C1 segment of cervical spinal cord (tissue), 14 donors: ENCODE measurements at places on chromosomes 12 and 14.

- no peak for DNase-seq
Observed at GRCh38 chr12:2064071-2064507, 11.3 kb downstream of the CACNA1C start.

- no peak for DNase-seq
Observed at GRCh38 chr12:19967431-19967830, 400.9 kb upstream of the PDE3A start.

- DNase-seq: no peak
Observed at GRCh38 chr14:103277931-103278330, 56.1 kb upstream of the EIF5 start.

DNA sequence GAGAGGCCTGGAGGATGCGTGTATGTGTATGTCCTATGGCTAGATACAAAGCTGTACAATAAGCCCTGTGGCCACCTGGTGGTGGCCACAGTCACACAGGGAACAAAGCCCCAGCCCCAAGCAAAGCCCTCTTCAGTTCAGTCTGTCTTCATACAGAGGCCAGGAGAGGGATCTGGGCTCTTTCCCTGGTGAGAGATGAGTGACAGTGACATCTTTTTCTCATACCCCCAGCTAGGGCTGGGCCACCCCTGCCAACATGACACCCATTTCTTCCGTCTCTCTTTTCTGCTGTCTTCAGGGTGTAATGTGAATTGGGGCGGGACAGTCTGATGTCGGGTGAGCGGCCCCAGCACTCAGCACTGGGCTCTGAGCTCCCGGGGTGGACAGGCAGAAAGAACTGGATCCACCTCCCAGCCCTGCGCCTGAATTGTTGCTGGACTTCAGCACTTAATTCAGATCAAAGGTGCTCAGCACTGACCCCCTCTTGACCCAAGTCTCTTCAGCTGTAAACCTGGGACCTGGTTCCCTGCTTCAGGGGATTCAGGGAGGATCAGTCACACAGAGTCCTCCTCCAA, 59.8 kb downstream of the SERPINA3 start:
- no peak for DNase-seq

GRCh38 chr14:64117671-64118402, 176.3 kb downstream of the ESR2 start:
- no peak for DNase-seq

- DNase-seq: no peak
Observed at GRCh38 chr12:110253176-110253575, 27.9 kb upstream of the ATP2A2 start.

DNA sequence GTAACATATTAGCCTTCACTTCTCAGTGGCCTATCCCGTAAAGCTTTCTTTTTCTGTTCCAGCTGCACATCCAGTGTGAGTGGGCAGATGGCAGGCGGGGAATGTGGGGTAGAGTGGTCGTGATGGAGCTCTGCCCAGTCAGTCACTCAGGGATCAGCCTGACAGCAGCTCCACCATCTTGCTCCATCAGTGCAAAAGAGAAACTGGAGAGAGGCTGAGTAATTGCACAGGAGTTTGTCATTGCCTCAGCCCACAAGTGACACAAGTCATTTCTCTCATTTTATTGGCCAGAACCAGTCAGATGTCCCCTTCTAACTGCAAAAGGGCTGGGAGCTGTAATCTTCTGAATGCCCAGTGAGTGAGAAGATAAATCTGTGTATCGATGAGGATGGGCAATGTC, 66.5 kb downstream of the ATP23 start:
- no peak for DNase-seq

GRCh38 chr14:22155571-22155970, 433.5 kb downstream of the DAD1 start:
- no peak for DNase-seq

DNA sequence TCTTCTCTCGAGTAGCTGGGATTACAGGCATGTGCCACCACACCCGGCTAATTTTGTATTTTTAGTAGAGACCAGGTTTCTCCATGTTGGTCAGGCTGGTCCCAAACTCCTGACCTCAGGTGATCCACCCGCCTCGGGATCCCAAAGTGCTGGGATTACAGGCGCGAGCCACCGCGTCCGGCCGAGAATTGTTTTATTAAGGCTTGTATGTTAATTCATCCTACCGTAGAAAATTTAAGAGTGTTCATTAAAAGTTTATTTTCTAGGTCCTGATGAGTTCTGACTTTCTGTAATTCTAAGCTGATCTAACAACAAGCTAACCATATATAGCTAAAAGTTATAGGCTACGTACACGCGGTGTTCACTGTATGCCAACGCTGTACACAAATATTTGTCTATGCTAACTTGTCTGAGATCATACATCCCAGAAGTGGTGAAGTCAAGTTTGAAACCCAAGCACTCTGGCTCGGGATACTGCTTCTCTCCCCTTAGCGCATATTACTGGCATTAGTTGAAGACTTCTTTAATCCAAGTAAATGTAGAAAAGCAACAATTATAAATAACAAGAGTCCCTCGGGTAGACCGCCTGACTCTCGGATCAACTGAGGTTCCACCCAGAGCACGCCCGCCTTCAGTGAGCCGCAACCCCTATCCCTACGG, 570 bp upstream of the MRPS35 start:
- DNase-seq: no peak

- no peak for DNase-seq
Observed at GRCh38 chr12:44827832-44828438, 48.2 kb downstream of the NELL2 start.

GRCh38 chr12:104990950-104991349, 4.8 kb downstream of the NOPCHAP1 start:
- no peak for DNase-seq

GRCh38 chr12:47281667-47282171, 202.0 kb upstream of the AMIGO2 start:
- DNase-seq: no peak

DNA sequence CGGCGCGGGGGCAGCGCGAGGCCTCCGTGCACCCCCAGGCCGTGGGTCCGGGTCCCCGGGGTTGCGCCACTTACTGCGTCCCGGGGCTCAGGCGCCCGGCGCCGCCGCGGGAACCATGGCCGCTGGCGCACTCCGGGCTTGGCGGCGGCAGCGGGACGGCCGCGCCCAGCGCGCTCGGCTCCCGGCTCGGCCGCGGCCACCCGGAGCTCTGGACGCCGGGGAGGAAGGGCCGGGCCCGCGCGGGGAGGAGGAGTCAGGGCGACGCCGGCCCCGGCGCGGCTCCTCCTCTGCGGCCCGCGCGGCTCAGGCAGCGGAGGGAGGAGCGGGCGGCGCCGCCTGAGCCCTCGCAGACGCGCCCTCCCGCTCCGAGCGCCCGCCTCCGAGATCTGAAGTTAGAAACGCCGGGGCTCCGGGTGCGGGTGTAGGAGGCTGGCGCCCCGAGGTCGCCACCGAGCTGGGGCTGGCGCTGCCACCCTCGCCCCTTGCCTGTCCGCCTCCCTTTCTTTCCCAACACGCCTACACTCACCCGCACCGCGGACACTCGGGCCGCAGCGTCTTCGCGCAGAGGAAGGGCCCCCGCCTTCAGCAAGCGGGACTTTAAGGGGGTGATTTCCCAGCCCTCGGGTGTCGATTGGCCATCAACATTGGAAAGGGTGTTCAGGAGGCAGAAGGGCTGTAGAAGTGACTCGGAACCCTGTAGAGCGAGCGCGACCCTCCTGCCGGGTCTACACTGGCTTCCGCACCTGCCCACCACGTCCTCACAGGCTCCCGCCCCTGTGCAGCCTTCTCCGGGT, at the start of gene NIN:
Gene NIN, minus strand, starts transcription at position 231 of the 794 bp plus-strand sequence. CDS start 9,106 bp downstream, outside the sequence.
- peak; percentile 85 for DNase-seq

GRCh38 chr14:58014778-58015177, 137.2 kb downstream of the ARMH4 start:
- DNase-seq: no peak

- no peak for DNase-seq
Observed at GRCh38 chr12:24630446-24630845, 318.5 kb downstream of the BCAT1 start.

- no peak for DNase-seq
Observed at GRCh38 chr14:106694638-106695393, 1168.4 kb downstream of the TMEM121 start.

GRCh38 chr12:68281322-68282077, 28.1 kb upstream of the IL22 start:
- DNase-seq: no peak

GRCh38 chr12:131574395-131574771, 136.5 kb upstream of the SFSWAP start:
- DNase-seq: no peak
